ENCODE measurements at places on chromosomes 2 and 18. TPM values are rescaled to one million over a fixed set of nuclear protein-coding genes. Genes with fewer than 3 reads are reported as not detected.

DNA sequence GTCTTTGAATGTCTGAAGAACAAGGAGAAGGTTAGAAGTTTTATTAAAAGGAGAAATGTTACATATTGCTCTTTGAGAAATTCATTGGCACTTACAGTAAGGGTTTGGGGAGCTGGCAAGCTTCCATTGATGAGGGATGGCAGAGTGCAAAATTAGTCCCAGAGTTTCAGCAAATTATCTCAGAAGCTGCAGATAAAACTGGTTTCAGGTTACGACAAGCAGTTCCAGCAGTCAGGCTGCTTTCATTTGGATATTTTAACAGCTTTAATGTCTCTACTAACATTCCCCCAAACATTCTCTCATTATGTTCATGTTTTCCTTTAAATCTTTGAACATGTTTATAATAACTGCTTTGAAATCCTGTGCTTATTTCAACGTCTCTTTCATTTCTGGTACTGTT lies 153.1 kb downstream of the TTC27 start:
- H3K27me3 ChIP-seq = no peaks in the 10 kb centered on the region
- no peak overlapping the region for H3K27ac ChIP-seq
- no peak for DNase-seq
- H3K4me1 ChIP-seq = peaks cover 17% of the 10 kb centered on the region
- H3K4me3 ChIP-seq = no peak overlapping the region
- H3K36me3 ChIP-seq = no peaks in the 10 kb centered on the region

DNA sequence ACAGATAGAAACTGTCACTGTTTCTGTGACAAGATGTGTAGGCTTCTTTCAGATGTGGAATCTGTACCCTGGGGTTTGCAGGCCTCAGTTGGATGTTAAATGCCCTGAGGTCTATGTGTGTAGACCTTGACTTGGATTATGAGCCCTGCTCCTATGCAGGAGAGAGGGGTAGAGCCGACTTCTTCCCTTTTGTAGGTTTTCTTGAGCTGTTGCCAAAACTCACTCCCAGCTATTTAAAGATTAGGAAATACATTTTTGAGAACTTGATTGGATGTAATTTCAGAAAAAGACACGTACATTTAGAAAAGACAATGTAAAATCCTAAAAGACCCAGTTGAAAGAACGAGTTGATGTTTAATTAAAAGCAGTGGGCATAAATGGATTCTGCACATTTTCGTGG lies 374.8 kb downstream of the SLC4A3 start:
- DNase-seq = no peak
- no peaks in the 10 kb centered on the region for H3K27me3 ChIP-seq
- no peaks in the 10 kb centered on the region for H3K4me1 ChIP-seq

- DNase-seq = no peak
- H3K36me3 ChIP-seq = peaks cover 7% of the 10 kb centered on the region
- H3K27ac ChIP-seq = peak overlapping the region; percentile 92
Measured at GRCh38 chr2:39514825-39515224, 77.7 kb upstream of the MAP4K3 start.

- peak overlapping the region; percentile 52 for H3K4me3 ChIP-seq
- H3K4me1 ChIP-seq = peaks cover 11% of the 10 kb centered on the region
- H3K27me3 ChIP-seq = peaks cover 19% of the 10 kb centered on the region
- no peak for DNase-seq
Measured at GRCh38 chr2:232502911-232503808, 15.5 kb upstream of the ECEL1 start.

GRCh38 chr2:236289766-236290462 lies 25.7 kb upstream of the ASB18 start:
- peaks cover 7% of the 10 kb centered on the region for H3K27me3 ChIP-seq
- DNase-seq = no peak
- no peaks in the 10 kb centered on the region for H3K4me1 ChIP-seq
- no peaks in the 10 kb centered on the region for H3K36me3 ChIP-seq
- H3K27ac ChIP-seq = no peak overlapping the region

- no peak for DNase-seq
- H3K27ac ChIP-seq = no peak overlapping the region
- H3K36me3 ChIP-seq = no peaks in the 10 kb centered on the region
- no peaks in the 10 kb centered on the region for H3K27me3 ChIP-seq
- no peak overlapping the region for H3K4me3 ChIP-seq
Measured at GRCh38 chr18:67142604-67143003, 373.9 kb downstream of the DSEL start.

DNA sequence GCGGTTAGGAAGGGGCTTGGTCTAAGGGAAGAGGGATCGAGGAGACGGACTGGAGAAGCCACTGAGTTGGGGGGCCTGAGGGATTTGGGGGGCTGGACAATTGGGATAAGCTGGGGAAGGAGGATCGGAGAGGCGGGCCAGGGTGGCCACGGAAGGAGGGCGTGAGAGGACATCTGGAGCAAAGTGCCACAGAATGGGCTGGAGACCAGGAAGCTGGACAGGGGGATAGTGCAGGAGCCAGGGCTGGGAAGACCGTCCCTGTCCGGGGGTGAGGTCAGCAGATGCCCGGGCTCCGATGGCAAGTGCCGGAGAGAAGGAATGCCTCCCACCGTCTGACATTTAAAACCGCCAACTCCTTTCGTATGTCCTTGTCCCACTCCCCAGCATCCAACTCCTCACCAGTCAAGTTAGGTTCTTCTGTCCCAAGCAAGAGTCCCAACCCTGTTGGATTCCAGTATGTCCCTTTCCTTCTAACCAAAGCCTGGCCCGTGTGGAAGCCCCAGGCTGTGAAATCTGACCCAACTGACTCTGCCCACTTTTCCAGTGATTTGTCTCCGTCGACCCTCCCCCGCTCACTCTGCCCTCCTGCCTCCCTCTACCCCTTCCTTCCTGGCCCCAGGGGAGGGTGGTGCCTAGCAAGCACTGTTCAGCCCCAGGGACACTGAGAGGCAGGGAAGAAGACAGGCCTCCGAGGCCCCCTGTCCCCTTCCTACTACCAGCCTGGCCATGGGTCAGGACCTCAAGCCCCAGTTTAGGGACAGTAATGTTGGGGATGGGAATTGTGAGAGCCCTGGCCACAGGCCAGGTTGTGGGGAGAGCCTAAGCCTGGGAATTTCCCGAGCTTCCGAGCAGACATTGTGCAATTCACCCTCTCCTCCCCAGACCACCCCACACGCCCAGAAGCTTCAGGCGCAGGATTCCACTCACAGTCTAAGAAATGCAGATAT lies 31.5 kb upstream of the TMBIM1 start:
- H3K4me3 ChIP-seq = peak overlapping the region; percentile 78
- H3K27me3 ChIP-seq = no peaks in the 10 kb centered on the region
- H3K27ac ChIP-seq = peak overlapping the region; percentile 87
- peaks cover 35% of the 10 kb centered on the region for H3K4me1 ChIP-seq
- H3K36me3 ChIP-seq = no peaks in the 10 kb centered on the region

- peaks cover 19% of the 10 kb centered on the region for H3K36me3 ChIP-seq
- peaks cover 8% of the 10 kb centered on the region for H3K4me1 ChIP-seq
- no peak overlapping the region for H3K4me3 ChIP-seq
- no peak for DNase-seq
- H3K27me3 ChIP-seq = no peaks in the 10 kb centered on the region
Measured at GRCh38 chr2:171711351-171711750, 24.1 kb downstream of the DYNC1I2 start.

DNA sequence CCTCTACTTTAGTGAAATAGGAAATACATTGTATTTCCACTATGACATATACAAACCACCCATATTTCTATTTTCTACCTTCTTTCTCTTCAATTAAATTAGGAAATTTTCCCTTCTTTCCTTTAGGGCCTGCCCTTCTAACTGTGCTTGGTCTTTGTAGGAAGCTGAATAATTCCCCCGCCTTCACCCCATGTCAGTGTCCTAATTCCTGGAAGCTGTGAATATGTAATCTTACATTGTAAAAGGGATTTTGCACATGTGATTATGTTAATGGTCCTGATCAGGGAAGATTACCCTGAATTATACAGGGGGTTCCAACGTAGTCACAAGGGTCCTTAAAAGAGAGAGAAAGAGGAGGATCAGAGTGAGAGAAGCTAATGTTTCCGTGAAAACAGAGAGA lies 40.2 kb downstream of the GRB14 start:
- H3K27ac ChIP-seq = no peak overlapping the region
- no peaks in the 10 kb centered on the region for H3K27me3 ChIP-seq
- no peak for DNase-seq
- H3K36me3 ChIP-seq = no peaks in the 10 kb centered on the region
- no peak overlapping the region for H3K4me3 ChIP-seq

DNA sequence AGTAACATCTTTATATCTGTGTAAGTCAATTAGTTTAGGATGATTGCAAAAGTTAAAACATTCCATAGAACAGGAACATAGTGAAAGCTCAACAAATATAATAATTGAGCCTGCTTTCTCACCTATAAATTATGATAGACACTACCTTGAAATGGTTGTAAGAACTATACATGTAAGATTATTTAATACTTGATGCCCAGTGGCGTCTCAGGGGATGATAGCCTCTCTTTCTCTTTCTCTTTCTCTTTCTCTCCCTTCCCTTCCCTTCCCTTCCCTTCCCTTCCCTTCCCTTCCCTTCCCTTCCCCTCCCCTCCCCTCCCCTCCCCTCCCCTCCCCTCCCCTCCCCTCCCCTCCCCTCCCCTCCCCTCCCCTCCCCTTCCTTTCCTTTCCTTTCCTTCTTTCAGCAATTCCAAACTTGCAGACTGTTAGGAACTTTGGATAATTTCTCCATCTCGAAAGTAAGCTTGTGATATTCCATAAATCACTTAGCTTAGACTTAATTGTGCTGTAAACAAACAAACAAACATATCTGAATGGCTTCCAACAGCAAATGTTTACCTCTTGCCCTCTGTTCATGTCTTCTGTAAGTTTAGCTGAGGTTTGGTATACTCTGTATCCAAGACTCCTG lies 1102.7 kb downstream of the TSN start:
- no peaks in the 10 kb centered on the region for H3K4me1 ChIP-seq
- H3K4me3 ChIP-seq = no peak overlapping the region
- H3K27ac ChIP-seq = no peak overlapping the region

- H3K4me3 ChIP-seq = no peak overlapping the region
- H3K27ac ChIP-seq = no peak overlapping the region
- no peaks in the 10 kb centered on the region for H3K4me1 ChIP-seq
- H3K36me3 ChIP-seq = no peaks in the 10 kb centered on the region
- peaks cover 1% of the 10 kb centered on the region for H3K27me3 ChIP-seq
Measured at GRCh38 chr2:32977228-32977758, 30.5 kb downstream of the LTBP1 start.

- H3K27me3 ChIP-seq = no peaks in the 10 kb centered on the region
- no peak overlapping the region for H3K4me3 ChIP-seq
Measured at GRCh38 chr2:16948053-16948452, 282.4 kb upstream of the CYRIA start.

GRCh38 chr2:26537069-26537825 lies 59.3 kb upstream of the OTOF start:
- no peaks in the 10 kb centered on the region for H3K4me1 ChIP-seq
- H3K4me3 ChIP-seq = no peak overlapping the region
- DNase-seq = no peak
- peaks cover 82% of the 10 kb centered on the region for H3K27me3 ChIP-seq
- no peaks in the 10 kb centered on the region for H3K36me3 ChIP-seq
- no peak overlapping the region for H3K27ac ChIP-seq

DNA sequence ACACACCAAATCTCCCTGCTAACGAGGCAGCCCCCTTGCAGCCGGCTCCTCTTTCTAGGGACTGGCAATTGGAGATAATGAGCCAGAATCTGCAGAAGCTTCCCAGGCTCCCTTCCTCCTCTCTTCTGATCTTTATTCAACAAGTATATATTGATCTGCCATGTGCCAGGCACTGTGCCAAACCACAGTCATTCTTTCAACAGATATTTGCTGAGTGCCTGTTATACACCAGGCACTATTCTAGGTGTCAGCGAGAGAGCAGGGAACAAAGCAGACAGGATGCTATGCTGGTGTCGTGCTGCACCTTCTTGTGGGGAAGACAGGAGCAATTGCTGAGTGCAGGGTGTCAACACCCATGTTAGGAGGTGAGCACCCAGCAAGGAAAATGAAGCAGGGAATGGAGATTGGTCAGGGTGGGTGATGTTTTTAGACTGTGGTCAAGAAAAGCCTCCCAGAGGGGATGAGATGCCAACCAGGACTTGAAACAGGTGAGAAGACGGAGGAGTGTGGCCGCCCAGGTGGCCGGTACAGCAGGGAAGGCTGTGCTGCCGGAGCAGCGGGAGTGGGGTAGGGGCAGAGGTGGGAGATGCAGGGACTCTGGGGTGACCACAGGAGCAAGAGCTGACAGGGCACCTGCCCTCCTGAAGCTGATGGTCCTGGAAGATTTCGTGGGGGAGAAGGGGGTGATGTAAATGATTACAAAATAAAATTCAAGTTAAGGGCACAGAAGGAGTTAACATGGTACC lies 307.6 kb upstream of the RAB12 start:
- H3K4me3 ChIP-seq = no peak overlapping the region
- peak; percentile 45 for DNase-seq
- H3K36me3 ChIP-seq = peaks cover 9% of the 10 kb centered on the region
- no peak overlapping the region for H3K27ac ChIP-seq

DNA sequence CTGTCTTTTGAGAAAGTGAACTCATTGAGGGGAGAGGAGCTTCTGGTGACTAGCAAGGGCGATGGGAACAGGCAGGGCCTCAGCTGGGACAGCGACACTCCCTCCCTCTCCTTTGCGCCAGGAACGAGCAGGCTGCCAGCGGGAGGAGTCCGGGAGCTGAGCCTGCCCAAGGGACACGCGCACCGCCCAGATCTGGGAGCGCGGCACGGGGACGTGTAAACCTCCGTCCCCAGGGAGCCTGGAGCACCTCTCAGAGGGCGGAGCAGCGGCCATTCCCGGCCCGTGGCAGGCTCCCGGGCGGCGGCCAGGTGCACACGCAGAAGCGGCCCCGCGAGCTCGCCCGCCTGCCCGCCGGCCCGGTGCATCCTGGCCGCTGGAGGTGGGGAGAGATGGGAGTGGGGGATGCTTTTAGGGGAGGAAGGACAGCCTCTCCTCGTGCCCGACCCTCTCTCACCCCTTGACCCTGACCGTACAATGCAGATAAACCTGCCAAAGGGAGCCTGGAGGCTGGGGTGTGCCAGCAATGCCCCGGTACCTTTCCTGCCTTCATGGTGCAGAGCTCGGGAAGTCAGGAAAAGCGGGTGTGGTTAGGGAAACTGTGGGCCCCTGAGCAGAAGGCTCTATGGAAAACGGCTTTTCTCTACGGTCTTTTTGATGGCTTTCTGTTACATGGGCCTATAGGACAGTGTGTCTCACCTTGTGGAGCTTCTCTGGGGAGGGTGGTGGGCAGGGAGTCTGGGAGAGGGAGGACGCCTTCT lies 2.2 kb downstream of the AQP4 start:
- H3K4me3 ChIP-seq = peak overlapping the region; percentile 31
- no peak overlapping the region for H3K27ac ChIP-seq
- H3K36me3 ChIP-seq = no peaks in the 10 kb centered on the region
- H3K27me3 ChIP-seq = no peaks in the 10 kb centered on the region

DNER gene
- total RNA-seq = not detected

COL4A3 gene
- total RNA-seq = not detected

ADRA2B gene
- total RNA-seq = not detected

TCF4 gene
- not detected for total RNA-seq

ZSWIM2 gene
- total RNA-seq = not detected

CTLA4 gene
- total RNA-seq = not detected

TTC31 gene
- 28.3 TPM for total RNA-seq

CROCC2 gene
- not detected for total RNA-seq

ZNF142 gene
- total RNA-seq = 10.4 TPM

NIFK gene
- 105 TPM for total RNA-seq

CDH19 gene
- total RNA-seq = not detected

SERPINB13 gene
- total RNA-seq = not detected

ANKMY1 gene
- total RNA-seq = 11.7 TPM

RESP18 gene
- total RNA-seq = not detected

All from HepG2 (cell line).